ENCODE measurements at places on chromosomes 11 and 22.

GRCh38 chr11:62143727-62144126, 19.9 kb downstream of the INCENP start:
- no peak for DNase-seq

DNA sequence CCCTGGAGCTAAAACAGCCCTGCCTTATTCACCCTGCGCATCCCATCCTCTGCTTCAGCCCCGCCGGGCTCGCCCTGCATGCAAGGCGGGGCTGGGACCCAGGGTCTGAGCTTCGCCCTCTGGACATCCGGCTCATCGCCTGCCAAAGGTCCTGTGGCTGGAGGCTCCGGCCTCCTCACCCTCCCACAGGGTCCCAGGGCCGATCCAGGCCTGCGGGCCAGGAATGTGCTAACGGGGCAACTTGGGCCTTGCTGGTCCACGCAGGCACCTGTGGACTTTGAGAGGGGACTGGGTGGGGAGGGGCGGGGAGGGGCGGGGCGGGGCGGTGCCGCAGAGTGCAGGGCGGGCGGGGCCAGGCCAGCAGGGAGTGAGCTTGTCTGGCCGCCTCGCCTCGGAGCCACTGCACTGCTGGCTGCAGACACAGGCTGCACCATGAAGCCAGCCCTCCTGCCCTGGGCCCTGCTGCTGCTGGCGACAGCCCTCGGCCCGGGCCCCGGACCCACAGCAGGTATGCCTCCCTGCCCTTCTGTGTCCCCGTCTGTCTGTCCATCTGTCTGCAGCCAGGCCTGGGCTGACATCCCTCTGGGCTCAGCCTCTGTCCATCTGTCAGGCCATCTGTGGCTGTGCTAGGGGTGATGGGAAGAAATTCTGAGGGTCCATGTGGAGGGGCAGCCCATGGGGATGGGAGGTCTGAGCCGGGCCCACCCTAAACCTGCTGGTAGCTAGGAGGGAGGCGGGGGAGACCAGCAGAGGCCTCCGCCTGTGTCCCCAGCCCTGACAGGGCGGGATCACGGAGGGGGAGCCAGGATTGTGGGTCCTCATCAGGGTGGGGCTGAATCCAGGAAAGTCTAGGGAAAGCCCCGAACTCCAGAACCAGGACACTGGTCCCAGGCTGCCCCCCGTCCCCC, at the start of gene SUSD2:
Gene SUSD2 (plus strand): TSS at position 400 of the 908 bp plus-strand sequence. CDS start 33 bp downstream, at position 433.
- DNase-seq: no peak

DNA sequence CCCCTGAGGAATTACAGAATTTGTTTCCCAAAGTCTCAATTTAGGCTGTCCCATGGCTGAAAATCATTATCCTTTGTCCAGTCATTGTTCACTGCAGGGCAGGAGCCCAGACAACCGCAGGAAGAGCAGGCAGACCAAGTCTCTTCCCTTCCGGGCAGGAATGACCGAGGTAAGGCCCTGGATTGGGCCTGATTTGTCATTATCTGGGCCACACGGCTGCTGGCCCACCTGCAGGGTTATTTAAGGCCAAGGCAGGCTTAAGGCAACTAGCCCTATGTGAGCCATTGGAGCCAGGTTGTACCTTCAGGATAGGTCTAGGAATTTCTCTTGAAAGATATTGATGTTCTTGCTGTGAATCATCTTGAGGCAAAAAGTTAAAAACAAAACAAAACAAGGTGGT, 9.7 kb upstream of the IL10RA start:
- no peak for DNase-seq

- peak; percentile 13 for DNase-seq
These were observed 1.2 kb downstream of the DGCR2 start for GRCh38 chr22:19120829-19121630.

GRCh38 chr11:110329445-110329844, 33.0 kb upstream of the RDX start:
- no peak for DNase-seq

- no peak for DNase-seq
These were observed 146.6 kb downstream of the CSNK2A3 start for GRCh38 chr11:11206484-11206883.

- DNase-seq: no peak
These were observed 24.5 kb downstream of the RTL6 start for GRCh38 chr22:44473580-44473979.

- DNase-seq: no peak
These were observed 36.0 kb downstream of the ARRB1 start for GRCh38 chr11:75315439-75315805.

DNA sequence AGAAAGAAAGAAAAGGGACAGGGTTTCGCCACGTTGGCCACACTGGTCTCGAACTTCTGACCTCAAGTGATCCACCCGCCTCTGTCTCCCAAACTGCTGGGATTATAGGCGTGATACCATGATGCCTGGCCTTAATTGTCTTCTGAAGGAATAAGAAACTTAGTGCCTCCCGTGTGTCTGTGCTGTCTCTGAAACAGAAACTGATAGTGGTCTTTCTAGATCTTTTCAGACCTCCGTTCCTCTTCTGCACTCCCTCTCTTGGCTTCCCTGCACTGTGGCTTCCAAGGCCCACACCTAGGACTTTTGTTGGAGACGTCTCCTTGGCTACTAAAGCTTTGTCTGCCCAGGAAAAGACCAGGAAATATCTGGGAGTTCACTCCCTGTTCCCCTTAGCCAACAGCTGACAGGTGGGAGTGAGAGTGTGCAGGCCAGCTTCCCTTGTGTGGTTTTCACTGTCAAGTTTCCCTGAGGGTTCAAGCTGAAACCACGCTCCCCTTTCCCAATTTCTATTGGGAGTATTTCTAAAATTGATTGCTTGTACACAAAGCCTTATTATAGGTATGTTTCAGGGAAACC, 10.1 kb upstream of the HTR3B start:
- DNase-seq: no peak

DNA sequence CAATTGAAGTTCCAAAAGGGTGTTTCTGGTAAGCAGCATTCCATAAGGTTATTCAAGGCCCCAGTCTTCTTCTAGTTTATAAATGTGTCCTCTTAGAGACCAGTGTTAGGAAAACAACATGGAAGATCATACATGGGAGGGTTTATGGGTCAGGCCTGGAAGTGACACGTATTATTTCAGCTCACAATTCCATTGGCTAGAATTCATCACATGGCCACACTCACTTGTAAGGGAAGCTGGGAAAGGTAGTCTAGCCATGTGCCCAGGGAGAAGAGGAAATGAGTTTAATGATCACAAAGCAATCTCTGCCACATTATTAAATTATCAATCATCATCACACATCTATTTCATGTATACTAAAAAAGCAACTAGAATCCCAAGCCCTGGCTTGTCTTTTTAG, 181.7 kb upstream of the TBCEL start:
- no peak for DNase-seq

DNA sequence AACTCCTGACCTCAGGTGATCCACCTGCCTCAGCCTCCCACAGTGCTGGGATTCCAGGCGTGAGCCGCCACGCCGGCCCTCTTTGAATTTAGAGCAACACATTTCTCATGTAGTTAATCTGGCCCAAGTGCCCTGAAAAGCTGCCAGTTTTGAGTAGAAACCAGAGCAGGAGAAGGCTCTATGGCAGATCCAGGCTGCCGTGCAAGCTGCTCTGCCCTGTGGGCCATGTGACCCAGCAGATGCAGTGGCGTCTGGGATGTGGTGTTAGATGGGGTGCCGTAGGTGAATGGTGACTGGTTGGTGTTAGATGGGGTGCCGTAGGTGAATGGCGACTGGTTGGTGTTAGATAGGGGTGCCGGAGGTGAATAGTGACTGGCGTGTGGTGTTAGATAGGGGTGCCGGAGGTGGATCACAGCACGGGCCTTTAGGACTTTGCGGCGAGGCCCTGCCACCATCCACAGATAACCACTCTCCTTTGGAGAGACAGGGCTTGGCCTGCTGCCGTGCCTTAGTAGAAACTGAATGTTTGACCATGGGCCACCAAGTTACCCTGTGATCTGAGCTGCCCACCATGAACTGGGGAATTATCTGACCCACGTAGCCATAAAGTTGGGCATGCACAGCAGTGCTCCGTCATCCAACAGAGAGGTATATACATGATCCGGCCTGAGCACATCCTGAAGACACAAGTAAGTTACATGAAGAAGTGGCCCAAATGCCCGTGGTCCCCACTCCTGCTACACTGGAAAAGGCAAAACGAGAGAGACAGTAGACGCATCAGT, 32.7 kb downstream of the ASCL2 start:
- DNase-seq: no peak

DNA sequence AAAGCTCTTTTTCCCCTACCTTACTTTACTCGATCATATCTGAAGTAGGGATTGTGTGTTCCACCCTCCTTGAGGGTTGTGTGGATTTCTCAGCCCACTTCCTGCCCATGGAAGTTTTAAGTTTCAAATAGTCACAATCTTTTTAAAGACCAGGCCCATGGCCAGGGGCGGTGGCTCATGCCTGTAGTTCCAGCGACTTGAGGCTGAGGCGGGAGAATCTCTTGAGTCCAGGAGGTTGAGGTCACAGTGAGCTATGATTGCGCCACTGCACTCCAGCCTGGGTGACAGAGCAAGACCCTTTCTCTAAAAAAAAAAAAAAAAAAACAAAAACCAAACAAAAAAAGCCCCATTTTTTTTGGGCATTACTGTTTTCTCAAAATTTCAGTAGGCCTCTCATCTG, 36.3 kb upstream of the LRRC10B start:
- no peak for DNase-seq

GRCh38 chr11:69416762-69417698, 64.4 kb upstream of the LINC01488 start:
- DNase-seq: no peak

DNA sequence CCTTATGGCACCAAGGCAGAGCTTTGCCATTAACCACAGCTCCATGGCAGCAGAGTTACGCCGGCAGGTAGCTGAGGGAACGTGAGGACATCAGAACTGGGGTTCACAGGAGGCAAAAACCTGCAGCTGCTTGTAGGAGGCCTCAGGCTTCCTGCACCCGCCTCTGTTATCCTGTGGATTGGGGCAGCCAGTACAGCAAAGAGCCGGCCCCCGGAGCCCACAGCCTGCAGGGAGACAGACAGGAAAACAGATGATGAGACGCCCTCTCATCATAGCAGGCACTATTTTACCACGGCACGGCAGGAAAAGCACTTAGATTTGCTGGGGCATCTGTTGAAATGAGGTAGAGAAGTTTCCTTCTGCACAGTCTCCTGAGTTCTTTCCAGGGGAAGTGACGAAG, 870.3 kb downstream of the TBC1D22A start:
- DNase-seq: no peak

All from stimulated activated CD4-positive, alpha-beta T cell treated with anti-CD3 and anti-CD28 coated beads, Interleukin-1b, Interleukin-23, amount 100 ng/mL, for 1 hour (primary cell).